Hypothalamus (tissue), 51 donors: ENCODE measurements at places on chromosomes 4 and X.

DNA sequence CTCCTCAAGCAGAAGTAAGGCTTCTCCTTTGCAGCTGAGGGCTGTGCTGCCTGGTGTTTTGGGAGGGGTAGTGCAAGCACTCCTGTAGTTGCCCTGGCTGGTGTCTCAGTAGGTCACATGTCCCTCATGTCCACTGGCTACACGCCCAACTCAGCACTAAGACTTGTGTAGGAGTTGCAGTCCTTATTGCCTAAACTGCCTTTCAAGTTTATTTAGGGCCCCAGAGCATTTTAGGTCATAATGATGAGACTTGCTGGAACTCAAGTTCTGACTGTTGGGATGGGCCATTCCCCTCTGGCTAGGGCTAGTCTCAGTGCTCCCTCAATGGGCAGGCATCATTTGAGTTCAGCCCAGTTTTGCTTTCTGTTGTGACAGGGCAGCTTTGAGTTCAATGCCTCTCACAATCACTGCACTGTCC is 44.1 kb downstream of the PPM1K start:
- no peak for DNase-seq

- DNase-seq = no peak
Measured at GRCh38 chrX:36160081-36160480, 240.5 kb downstream of the CFAP47 start.

DNA sequence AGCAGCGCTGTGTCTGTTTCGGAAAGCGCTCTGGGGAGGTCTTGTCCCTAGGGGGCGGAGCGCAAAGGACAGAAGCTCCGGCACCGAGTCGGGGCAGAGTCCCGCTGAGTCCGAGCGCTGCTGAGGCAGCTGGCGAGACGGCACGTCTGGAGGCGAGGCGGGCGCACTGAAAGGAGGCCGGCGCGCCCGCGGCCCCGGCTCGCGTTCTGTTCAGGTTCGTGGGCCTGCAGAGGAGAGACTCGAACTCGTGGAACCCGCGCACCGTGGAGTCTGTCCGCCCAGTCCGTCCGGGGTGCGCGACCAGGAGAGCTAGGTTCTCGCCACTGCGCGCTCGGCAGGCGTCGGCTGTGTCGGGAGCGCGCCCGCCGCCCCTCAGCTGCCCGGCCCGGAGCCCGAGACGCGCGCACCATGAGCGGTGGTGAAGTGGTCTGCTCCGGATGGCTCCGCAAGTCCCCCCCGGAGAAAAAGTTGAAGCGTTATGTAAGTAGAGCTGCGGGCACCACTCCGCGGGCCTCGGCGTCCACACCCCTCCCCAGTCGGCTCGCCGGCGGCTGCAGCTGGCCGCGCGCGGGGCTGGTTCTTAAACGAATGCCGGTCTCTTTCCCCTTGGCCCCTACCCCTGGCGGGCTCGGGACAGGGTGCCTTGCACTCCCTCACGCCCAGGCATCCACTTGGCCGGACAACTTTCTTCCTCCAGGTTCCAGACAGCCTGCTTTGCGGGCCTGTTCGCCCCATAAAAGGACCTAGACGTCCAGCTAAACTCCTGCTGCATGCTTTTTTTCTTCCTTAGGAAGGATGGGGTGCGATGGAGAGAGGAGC is at the start of gene GAB1:
Gene GAB1, plus strand, starts transcription at position 96 of the 819 bp plus-strand sequence. Its CDS starts 313 bp downstream, at position 409.
- DNase-seq = peak; percentile 64

DNA sequence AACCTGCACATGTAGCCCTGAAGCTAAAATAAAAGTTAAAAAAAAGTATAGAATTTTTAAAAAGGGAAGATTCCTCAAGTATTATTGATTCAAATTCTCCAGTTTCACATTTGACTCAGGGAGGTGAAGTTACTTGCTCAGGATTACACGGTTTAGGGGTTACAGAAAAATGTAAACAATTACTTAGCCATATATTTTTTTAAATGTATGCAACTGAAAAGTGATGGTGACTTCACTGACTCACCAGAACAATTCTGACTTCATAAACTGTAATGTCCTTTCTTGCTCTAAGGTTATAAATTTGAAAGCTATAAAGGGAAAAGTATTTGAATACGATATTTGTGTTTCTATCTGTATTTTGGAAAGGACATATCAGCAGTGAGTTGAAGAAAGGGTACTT is 371.2 kb downstream of the SPRY1 start:
- DNase-seq = no peak

GRCh38 chr4:108926061-108926460 is 163.2 kb upstream of the ETNPPL start:
- DNase-seq = no peak

DNA sequence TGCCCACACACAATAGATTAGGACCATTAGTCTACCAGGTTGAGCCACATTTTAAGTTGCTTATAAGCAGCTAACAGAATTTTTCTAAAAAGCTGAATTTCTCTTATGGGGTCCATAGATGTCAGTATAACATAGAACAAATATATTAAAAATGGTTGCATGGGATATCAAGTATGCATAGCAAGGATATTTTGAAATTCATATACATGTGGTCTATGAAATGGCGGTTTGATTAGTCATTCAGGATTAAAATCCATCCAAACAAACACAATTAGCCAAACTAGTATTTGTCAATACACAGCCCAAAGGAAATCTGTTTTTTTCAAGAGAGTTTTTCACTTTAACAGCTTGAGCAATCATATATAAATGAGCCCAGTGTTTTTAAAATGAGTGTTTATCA is 33.5 kb upstream of the AMOT start:
- DNase-seq = no peak

- no peak for DNase-seq
Measured at GRCh38 chrX:627510-627981, 3.0 kb upstream of the SHOX start.

GRCh38 chrX:43615660-43616059 is 40.4 kb upstream of the MAOA start:
- peak; percentile 4 for DNase-seq

DNA sequence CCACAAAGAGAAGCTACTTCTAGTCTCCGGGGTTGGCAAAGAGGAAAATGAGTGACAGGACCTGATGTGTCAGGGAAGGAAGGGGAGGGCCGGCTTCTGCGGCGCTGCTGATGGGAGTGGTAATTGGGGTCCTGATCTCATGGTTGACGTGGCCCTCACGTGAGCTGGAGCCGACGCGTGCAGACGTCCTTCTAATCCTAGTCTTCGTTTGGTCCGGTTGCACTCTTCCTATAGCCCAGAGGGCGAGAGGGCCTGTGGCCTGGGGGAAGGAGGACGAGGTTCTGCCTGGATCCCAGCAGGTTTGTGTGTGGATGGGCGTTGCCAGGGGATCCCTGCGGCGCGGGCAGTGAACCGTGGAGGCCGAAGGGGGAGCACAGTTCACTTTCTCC is at the start of gene ARMCX1:
Gene ARMCX1, plus strand, starts transcription at position 186 of the 389 bp plus-strand sequence. CDS start 2,384 bp downstream, outside the sequence.
- DNase-seq = peak; percentile 61

GRCh38 chr4:14880805-14881204 is 121.5 kb upstream of the CPEB2 start:
- no peak for DNase-seq

DNA sequence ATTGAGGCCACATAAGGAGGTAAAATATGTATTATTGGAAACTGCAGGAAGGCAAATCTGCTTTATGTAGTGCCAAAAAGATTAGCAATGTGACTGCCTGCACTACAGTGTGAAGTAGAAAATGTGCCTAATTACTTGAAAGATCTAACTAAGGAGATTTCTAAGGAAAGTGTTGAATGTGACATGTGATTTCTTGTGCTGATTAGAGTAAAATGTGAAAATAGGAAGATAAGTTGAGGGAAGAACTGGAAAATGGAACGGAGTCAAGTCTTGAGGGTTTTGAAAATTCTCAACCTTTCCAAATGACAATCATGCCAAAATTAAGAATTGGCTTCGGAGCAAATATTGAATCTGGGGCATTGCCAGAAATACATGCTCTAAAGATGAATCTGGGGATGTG is 209.5 kb upstream of the SPOCK3 start:
- no peak for DNase-seq

DNA sequence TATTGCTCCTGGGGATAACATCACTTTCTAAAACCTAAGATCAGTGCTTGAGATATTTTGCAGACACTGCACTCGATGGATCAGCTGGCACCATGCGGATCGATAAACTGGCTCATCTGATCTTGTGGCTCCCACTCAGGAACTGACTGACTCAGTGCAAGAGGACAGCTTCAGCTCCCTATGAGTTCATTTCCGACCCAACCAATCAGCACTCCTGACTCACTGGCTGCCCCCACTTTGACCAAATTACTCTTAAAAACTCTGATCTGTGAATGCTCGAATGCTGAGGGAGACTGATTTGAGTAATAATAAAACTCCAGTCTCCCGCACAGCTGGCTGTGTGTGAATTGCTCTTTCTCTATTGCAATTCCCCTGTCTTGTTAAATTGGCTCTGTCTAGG is 110.1 kb downstream of the ANAPC4 start:
- no peak for DNase-seq

GRCh38 chr4:128354205-128354821 is 66.7 kb upstream of the PGRMC2 start:
- DNase-seq = no peak

DNA sequence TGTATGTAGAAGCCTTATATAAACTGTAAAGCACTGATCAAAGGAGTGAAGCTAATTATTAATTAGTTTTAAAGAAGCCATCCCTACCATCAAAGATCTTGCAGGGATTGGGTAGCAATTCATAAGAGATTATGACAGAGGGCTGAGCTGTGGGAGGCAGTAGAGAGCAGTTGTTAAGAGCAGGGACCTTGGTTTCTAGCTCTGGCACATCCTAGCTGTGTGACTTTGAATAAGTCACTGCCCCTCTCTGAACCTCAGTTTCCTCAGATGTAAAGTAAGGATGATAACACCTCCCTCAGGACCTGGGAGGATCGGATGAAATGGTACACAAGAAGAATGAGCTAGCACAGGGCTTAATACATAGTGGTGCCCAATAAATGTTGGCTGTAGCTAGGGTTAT is 45.4 kb downstream of the APLN start:
- no peak for DNase-seq

DNA sequence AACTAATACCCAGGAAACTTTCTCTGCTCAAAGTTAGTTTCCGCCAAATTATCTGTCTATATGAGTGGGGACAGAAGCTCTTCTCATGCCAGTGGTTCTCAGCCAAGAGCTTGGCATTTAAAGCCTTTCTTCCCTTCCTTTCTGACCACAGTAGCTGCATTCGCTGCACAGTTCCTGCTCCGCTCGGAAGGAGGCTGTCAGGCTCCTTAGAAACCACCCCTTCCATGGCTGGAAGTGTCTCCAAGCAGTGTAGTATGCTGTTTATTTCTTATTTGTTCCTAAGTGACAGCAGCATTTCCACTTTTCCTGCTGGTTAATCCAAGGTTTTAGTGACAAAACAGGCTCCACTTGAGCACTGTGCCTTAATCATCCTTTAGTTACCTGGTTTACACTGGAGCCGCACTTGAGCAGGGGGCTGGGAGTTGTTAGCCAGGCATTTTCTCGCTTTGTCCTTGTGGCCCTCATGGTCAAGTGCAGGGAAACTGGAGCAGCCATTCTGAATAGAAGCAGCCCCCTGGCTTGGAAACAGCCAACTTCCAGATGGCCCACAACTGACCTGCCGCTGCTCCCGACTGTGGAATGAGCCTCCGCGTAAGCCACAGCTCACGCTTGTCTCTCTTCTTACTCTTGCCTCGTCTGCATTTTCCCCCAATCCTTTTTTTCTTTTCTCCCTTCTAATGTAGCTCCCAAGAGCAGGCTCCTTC is 739.4 kb upstream of the TENM3 start:
- DNase-seq = no peak

GRCh38 chr4:153512952-153513500 is 46.9 kb downstream of the TMEM131L start:
- DNase-seq = no peak

- DNase-seq = no peak
Measured at GRCh38 chr4:53321151-53321983, 44.5 kb downstream of the SCFD2 start.

GRCh38 chr4:8819019-8819418 is 52.6 kb downstream of the HMX1 start:
- no peak for DNase-seq

- no peak for DNase-seq
Measured at GRCh38 chr4:26813698-26814097, 46.9 kb upstream of the STIM2 start.

DNA sequence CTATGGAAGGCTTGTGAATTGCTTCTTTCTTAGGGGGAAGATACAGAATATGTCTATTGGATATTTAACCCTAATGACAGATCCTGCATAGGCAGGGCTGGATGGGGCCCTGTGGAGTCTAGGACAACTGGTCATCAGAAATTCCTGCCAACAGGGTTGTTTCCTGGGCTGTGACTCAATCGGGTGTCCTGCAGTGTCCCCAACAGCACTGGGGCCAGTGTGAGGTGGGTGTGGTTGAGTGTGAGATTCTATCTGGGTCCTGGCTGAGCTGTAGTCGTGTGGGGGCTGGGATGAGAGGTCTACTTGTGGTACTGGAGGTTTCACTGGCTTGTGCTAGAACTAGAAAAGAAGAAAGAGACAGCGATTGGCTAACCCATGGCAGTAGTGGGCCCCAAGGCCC is 87.3 kb upstream of the WDR1 start:
- no peak for DNase-seq

GRCh38 chr4:107299646-107300045 is 263.5 kb upstream of the DKK2 start:
- no peak for DNase-seq

GRCh38 chr4:1215141-1216075 is 33.5 kb downstream of the CTBP1 start:
- DNase-seq = no peak

- no peak for DNase-seq
Measured at GRCh38 chr4:42600578-42600977, 56.3 kb downstream of the ATP8A1 start.

- DNase-seq = no peak
Measured at GRCh38 chrX:24184018-24184417, 34.5 kb downstream of the ZFX start.

DNA sequence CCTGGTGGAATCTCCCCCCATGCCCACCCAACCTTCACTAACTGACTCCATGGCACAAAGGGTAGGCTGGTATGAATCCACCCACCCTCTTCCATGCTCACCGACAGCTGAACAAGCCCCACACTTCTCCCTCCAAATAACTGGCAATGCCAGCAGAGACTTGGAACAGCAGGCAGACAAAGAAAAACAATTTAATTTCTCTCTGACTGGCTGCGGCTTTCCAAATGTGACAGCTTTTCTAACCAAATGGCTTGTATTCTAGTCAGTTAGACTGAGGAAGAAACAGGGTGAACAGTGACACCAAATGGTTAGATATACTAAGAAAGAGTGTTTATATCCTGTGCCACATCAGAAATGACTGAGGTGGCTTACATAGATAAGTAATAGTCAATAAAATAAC is 199.3 kb upstream of the ADAMTS3 start:
- DNase-seq = no peak
